ENCODE measurements at places on chromosomes 16 and 17.

DNA sequence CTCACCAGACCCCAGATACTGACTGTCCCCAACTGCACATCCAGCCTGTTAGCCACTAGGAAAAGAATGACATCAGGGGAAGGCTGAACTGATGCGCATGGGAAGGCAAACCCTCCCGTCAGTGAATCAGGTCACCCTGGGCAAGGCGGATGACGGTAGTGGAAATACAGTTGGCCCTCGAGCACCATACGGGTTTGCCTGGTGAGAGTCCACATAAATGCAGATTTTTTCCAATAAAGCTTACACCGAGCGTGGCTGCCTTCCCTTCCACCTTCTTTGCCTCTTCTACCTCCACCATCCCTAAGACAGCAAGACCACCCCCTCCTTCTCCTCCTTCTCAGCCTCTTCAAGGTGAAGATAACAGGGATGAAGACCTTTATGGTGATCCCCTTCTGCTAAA lies 236.1 kb upstream of the TNRC6C start:
- no peak for DNase-seq

DNA sequence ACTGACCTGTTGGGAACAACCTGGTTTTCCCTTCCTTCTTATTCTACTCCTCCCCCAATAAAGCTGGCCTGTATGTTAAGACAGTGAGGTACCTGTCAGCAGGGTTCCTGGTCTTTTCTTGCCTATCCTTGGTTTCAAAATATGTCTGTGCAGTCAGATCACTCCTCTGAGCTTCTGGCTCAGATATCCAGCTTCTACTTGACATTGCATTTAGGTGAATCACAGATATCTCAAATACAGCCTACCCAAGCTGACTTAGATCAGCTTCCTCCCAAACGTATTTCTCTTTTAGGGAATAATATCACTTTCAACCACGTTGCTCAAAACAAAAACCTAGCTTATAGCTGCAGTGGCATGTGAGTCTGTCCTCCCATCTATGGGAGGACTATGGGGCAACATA lies 48.7 kb downstream of the TEX14 start:
- no peak for DNase-seq

- DNase-seq, result no peak
Observed at GRCh38 chr16:2497695-2498484, 15.9 kb upstream of the ATP6V0C start.

DNA sequence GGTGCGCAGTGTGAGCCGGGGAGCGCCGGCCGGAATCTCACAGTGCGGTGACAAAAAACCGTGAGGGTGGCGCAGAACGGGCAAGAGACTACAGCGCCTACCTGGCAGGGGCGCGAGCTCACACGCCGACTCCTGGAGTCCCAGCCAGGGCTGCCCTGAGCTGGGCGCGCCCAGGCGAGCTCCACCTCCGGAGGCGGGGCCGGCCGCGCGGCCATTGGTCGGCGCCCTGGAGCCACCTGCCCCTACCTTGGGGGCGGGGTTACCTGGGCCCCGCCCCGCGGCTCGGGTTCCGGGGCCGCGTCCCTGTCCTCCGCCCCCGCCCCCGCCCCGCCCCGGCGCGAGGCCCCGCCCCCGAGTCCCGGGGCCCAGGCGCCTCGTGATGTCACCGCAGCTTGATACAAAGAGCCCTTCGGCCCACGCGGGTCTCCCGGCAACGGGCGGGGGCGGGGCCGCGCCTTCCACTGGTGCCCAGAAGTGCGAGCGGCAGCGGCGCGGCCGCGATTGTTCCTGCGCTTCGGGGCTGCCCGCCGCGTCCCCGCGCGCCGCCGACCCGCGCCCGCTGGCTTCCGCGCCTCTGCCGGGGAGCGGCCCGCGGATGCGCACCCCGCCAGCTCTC lies 96.3 kb downstream of the RAB11FIP4 start:
- DNase-seq, result peak; percentile 85

DNA sequence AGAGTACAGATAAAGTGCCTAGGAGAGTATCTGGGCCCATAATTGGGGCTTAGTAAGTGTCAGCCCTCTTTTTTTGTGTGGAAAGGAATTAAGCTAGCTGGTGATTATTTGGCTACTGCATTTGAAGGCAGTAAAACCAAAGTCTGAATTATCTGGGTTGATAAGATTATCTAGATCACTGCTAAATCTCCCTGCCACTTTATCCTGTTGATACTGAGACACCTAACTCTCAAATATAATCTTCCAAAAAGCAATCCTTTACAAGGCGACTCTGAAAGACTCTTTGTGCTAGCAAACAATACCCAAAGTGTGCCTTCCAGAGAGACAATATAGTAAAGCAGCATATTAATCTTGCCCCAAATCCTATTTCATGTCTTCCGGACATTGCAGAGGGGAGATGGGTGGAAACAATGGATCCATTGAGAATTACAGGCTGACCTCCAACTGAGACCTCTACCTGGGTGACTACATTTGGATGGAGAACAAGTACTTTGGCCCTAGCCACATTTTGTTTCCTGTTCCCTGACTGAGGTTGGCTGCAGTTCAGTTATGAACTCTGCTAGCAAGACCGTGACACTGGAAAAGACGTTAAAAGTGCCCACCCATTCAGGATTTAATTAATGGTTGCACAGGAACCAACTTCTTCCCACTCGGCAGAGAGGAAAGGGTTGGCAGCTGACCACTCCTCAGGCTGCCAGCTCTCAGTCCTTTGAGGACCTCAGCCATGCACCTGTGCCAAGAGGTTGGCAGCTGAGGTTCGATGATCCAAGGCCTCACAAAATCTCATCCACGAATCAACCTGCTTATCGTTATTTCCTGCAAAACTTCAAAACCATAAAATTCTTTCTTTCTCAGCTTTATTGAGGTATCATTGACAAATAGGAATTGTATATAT lies 72.6 kb downstream of the SYCE1L start:
- no peak for DNase-seq

DNA sequence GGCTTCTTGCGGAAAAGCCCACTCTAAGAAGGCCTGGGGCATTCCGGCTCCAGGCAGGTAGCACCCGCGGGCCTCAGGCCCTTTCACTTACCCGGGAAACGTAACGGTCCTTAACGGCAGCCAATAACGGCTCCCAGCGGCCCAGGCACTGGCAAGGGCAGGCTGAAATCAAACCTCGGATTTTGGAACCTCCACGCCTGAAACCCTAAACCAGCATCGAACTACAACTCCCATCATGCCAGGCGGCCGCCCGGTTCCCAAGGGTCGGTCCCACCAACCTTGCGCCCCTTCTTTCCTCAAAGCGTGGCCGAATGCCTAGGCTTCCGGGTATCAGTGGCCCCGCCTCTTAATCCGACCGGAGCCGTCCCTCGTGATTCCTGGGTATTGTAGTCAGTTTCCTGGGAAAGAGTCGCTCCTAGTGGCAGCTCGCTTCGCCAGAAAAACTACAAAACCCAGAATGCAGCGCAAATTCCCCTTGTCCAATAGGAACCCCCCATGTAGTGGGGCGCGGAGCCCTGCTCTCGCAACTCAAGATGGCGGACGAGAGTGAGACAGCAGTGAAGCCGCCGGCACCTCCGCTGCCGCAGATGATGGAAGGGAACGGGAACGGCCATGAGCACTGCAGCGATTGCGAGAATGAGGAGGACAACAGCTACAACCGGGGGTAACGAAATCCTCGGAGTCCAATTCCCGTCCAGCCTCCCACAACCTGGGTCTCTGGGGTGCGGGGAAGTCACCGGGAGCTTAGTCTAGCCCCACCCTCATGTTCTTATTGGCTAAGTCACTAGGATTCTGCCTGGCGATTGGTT lies at the start of gene NMT1:
TSS of gene NMT1 (plus strand) at position 521 of the 809 bp plus-strand sequence. CDS start at position 534, 13 bp downstream.
- peak; percentile 97 for DNase-seq

DNA sequence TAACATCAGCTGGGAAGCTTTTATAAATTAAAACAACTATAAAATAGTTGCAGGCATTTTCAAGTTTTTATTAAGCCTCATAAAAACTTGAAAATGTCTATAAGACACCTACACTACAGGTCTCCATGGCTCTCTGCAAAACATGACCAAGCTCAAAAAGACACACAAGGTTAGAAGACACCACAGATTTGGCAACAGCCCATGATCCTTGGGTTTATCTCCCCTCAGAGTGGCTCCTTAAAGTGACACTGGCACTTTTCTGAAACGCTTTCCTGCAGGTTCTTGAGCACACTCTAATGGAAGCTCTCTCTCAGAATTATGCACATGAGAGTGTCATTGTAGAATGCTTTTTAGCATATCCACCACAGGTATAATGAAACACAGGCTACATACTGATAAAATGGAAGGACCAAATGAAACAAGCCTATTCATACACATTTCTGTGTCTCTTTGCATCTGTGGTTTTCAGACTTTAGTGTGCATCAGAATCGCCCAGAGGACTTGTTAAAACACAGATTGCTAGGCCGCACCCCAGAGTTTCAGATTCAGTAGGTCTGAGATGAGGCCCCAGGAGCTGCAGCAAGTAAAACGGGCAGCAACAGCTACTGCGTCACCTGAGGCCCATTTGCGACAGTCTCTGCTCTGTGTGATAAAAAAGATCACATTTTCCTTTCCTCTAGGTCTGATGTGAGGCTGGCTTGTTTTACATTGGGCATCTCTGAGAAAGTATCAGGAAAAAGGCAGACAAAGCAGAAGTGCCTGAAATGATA lies 75.0 kb upstream of the WSB1 start:
- DNase-seq, result no peak

GRCh38 chr17:6641247-6641863 lies 495 bp downstream of the TXNDC17 start:
- DNase-seq, result no peak

DNA sequence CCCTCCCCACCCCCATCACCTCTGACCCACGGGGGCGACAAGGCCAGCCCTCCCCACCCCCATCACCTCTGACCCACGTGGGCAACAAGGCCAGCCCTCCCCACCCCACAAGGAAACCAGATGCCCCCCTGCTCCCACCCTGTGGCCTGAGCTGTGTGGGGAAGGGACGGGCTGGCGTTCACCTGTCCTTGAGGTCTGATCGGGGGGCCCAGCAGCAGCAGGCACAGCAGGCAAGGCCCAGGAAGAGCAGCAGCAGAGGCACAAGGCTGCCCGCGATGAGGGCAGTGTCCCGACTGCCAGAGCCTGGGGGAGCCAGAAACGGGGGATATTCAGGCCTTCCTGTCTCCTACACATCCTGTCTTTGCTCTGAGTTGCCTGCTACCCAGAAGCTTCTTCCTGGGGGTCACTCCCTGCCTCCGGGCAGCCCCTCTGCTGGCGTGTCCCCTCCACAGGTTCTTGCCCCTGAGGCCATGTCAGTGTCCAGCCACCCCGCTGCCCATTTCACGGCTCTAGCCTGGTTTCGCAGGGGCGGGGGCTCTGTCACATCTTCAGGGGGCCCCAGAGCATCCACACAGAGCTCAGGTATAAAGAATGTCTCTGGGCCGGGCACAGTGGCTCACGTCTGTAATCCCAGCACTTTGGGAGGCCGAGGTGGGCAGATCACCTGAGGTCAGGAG lies 6.8 kb downstream of the SCARF1 start:
- DNase-seq, result no peak

- no peak for DNase-seq
Observed at GRCh38 chr17:76914937-76915336, 46.7 kb downstream of the MGAT5B start.

GRCh38 chr17:8223356-8224126 lies 13.2 kb upstream of the AURKB start:
- peak; percentile 67 for DNase-seq

DNA sequence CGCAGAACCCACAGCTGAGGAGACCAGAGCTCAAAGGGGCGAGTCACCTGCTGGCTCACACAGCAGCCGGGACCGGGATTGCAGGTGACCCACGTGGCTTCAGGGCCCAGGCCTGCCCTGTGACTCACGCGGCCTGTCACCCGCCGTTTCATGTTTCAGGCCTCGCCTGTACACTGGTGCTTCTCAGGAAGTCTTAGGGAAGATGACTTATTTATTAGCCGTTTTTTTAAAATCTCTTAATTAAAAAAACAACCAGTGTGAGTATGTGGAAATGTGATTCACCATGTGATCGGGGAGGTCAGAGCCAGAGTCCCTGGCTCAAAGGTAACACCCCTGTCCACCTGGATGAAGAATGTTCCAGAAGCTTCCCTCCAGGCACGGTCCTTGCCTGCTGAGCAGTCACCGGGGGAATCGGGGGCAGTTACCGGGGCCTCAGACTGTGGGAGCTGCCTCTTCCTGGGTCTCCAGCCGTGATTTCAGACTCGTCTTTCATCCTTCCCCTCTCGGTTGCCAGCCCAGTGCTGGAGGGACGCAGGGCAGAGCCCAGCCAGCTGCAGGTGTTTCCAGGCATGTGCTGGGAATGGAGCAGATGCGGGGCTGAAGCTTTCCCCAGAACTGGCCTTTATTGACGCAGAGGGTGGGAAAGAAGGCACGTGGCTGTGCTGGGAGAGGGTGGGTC lies 49.3 kb downstream of the CMIP start:
- peak; percentile 17 for DNase-seq

DNA sequence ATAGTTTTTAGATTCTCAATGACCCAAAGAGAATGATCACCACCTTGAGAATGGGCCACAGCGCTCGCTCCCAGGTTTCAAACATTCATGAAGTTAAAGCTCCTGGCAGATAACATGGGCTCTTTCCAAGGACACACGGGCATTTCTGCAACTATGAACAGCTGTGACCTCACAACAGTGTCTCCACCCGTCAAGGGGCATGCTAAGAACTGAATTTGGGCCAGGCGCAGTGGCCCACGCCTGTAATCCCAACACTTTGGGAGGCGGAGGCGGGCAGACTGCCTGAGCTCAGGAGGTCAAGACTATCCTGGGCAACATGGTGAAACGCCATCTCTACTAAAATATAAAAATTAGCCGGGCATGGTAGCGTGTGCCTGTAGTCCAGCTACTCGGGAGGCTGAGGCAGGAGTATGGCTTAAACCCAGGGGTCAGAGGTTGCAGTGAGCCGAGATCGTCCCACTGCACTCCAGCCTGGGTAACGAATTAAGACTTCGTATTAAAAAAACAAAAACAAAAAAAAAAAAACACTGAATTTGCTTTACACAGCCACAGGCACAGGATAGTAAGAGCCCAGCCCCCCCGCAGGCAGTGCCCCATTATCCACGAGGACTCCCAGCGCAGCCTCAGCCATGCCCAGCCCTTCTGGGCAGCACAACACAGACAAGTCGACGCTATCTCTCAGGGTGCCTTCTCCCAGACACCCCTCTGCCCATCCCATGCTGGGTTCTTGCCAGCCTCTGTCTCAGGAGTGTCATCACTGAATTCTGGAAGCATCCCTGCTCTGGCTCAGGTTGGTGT lies 7.2 kb downstream of the USP7 start:
- DNase-seq, result no peak

- no peak for DNase-seq
Observed at GRCh38 chr17:29608986-29609385, 13.7 kb downstream of the CORO6 start.

DNA sequence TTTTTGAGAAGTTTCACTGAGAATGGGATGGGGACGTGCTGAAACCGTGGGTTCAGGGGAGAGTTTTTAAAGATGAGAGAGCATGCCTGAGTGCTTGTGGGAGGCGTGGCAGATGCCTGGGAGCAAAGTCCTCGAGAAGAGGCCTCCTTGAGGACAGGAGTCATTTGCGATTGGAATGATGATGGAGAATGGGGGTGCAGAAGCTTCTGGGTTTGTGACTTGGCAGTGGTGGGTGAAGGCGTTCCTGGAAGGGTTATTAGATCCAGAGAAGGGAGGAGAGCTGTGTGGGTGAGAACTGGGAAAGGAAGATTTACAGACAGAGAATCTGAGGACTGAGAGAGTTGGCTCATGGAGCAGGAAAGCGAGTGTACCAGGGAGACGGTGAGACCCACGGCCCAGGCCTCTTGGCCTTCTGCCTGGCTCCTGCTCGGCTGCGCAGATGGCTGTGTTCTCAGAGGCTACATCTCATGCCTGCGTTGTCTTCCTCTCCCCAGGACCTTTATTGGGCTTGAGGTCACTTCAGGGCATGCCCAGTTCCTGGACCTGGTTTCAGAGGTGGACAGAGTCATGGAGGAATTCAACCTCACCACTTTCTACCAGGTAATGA lies 8.6 kb upstream of the MMP15 start:
- DNase-seq, result no peak

GRCh38 chr16:69747115-69747514 lies 7.6 kb downstream of the NOB1 start:
- no peak for DNase-seq
